Mesenchymal stem cell (in vitro differentiated cells and primary cell): ENCODE measurements at places on chromosomes 5 and 9.

DNA sequence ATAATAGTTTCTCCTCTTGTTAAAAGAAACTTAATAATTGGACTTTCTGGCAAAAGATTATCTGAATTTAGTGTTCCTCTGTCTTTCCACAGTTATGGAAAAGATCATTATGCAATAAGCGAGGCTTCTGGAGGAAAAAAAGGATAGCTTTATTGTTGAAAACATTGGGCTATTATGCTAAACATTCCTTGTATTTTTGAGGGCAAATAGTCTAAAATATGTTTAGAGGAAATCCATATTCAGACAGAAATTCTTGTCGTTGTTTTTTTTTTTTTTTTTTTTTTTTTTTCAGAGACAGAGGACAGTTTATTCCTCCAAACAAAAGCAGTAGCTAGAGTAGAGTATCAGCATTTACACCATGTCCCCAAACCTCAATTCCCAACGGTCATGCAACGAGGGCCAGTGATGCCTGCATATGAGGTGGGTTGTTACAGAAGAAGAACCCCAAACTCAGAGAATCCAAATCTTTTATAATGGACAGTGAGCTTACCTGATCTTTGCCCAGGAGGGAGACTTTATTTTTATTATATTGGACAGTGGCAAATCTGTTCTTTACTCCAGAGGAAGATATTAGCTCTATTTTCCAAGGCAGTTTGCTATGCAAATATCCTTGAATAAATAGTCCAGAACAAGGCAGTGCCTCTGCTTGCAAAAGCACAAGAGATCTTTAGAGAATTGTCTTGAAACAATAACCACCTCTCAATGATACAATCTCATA, 48.4 kb upstream of the CDK5RAP2 start:
- H3K36me3 ChIP-seq = peaks cover 6% of the 10 kb centered on the region
- no peak overlapping the region for H3K4me3 ChIP-seq
- no peaks in the 10 kb centered on the region for H3K27me3 ChIP-seq
- no peak for DNase-seq

- H3K36me3 ChIP-seq = no peaks in the 10 kb centered on the region
- H3K4me3 ChIP-seq = no peak overlapping the region
- H3K27ac ChIP-seq = no peak overlapping the region
Measured at GRCh38 chr5:159786901-159787691, 129.2 kb upstream of the ADRA1B start.

DNA sequence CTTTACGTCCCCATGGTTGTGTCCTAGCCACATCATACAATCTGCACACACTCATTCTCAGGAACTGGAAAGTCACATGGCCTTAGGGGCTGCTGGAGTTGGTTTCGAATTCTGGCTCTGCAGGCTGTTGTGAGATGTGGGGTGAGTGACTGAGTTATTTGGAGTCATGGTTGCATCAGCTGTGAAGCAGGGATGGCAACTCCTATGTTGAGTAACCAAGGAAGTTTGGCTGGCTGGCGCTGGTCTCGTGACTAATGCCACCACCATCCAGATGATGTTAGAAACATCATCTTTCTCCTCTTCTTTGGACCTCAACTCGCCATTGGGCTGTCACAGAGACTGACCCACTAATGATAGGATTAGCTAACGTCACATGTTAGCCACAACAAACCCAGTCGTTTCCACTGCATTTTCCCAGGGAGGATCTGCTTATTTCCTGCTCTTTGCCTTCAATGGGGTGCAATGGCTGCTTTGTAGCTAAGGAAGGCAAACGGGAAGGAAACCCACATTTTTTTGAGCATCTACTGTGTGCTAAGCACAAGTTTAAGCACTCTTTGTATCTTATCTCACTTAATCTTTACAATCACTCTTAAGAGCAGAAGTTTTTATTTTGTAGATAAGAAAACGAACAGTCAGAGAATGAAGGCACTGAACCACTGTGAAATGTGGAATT, 78.1 kb upstream of the UBTD2 start:
- H3K4me1 ChIP-seq = peaks cover 5% of the 10 kb centered on the region
- peaks cover 49% of the 10 kb centered on the region for H3K36me3 ChIP-seq
- H3K27ac ChIP-seq = no peak overlapping the region

- no peak overlapping the region for H3K4me3 ChIP-seq
- peaks cover 11% of the 10 kb centered on the region for H3K4me1 ChIP-seq
- H3K36me3 ChIP-seq = no peaks in the 10 kb centered on the region
- no peak overlapping the region for H3K27ac ChIP-seq
- H3K27me3 ChIP-seq = peaks cover 5% of the 10 kb centered on the region
Measured at GRCh38 chr9:135526730-135527571, 5.7 kb downstream of the LCN1 start.

DNA sequence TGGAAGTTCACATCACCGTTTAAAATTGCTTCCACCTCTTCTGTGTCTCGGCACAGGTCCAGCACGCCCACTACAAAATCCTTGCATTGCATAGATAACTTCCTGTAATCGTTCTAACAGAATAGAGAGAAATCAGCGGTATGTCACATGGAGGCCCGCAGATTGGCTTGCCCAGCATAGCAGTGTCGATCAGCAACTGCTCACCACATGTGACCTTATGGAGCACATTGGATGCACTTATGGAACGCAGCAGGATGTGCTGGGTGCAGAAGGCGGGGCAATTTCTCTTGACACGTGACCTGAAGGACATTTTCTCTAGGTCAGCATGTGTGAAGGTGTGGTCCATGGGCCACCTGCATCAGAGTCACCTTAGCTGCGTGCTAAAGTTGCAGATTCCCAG, 49.7 kb downstream of the TRPC7 start:
- DNase-seq = no peak
- peaks cover under 1% of the 10 kb centered on the region for H3K27me3 ChIP-seq
- no peak overlapping the region for H3K27ac ChIP-seq
- H3K4me3 ChIP-seq = no peak overlapping the region

- no peak overlapping the region for H3K4me3 ChIP-seq
- no peaks in the 10 kb centered on the region for H3K4me1 ChIP-seq
- H3K36me3 ChIP-seq = no peaks in the 10 kb centered on the region
- peak; percentile 65 for DNase-seq
Measured at GRCh38 chr5:93497096-93497495, 83.9 kb downstream of the NR2F1-AS1 start.

GRCh38 chr9:27248702-27249101, 48.2 kb downstream of the EQTN start:
- H3K36me3 ChIP-seq = no peaks in the 10 kb centered on the region
- H3K4me3 ChIP-seq = no peak overlapping the region
- no peaks in the 10 kb centered on the region for H3K4me1 ChIP-seq
- no peak overlapping the region for H3K27ac ChIP-seq
- no peak for DNase-seq

DNA sequence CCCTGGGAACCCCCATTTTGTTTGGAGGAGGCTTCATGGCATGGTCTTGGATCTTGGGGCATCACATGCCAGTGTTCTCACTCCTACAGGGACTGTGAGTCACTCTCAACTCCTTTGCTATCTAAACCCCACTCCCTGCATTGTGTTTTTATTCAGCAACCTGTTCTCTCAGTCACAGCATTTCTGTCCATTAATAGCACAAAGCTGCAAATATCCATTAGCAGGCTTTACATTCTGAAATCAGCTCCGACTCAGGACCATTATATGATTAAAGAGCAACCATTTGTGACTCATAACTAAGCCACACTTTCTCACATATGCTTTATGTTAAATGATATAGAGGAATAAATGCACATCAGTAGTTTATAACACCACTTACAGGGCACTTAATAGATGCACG, 462.1 kb upstream of the BRINP1 start:
- H3K27ac ChIP-seq = no peak overlapping the region
- H3K4me1 ChIP-seq = no peaks in the 10 kb centered on the region
- no peak for DNase-seq
- H3K36me3 ChIP-seq = no peaks in the 10 kb centered on the region

GRCh38 chr5:40681363-40682153, 1.8 kb downstream of the PTGER4 start:
- DNase-seq = peak; percentile 38
- H3K36me3 ChIP-seq = no peaks in the 10 kb centered on the region
- H3K4me1 ChIP-seq = peaks cover 12% of the 10 kb centered on the region
- H3K27ac ChIP-seq = no peak overlapping the region

DNA sequence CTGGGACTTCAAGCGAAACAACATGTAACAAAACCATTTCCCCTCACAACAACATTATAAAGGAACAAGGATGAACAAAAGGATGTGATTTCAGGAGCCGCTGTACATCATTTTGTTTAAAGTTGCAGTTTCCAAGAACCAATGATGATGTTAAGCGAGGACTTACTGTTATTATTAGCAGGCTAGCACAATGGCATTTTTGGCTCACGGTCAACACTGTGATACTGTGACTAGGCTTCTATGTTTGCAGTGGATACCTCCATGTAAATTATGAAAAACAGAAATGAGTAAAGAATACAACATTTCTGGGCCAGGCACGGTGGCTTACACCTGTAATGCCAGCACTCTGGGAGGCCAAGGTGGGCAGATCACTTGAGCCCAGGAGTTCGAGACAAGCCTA, 113.0 kb downstream of the AUH start:
- peaks cover 11% of the 10 kb centered on the region for H3K4me1 ChIP-seq
- no peak overlapping the region for H3K4me3 ChIP-seq
- DNase-seq = no peak
- H3K27ac ChIP-seq = no peak overlapping the region

GRCh38 chr9:93721417-93721965, 145.1 kb downstream of the PHF2 start:
- H3K27ac ChIP-seq = no peak overlapping the region
- DNase-seq = no peak

GRCh38 chr5:146359836-146360235, 21.2 kb downstream of the POU4F3 start:
- H3K36me3 ChIP-seq = no peaks in the 10 kb centered on the region
- H3K4me3 ChIP-seq = no peak overlapping the region
- H3K27ac ChIP-seq = no peak overlapping the region
- H3K4me1 ChIP-seq = no peaks in the 10 kb centered on the region
- no peak for DNase-seq
- peaks cover 3% of the 10 kb centered on the region for H3K27me3 ChIP-seq

GRCh38 chr5:151805414-151806223, 33.9 kb downstream of the G3BP1 start:
- no peak overlapping the region for H3K4me3 ChIP-seq
- no peak overlapping the region for H3K27ac ChIP-seq
- H3K4me1 ChIP-seq = peaks cover 6% of the 10 kb centered on the region
- peak; percentile 16 for DNase-seq
- no peaks in the 10 kb centered on the region for H3K27me3 ChIP-seq
- peaks cover 73% of the 10 kb centered on the region for H3K36me3 ChIP-seq

GRCh38 chr9:107249131-107249533, 33.9 kb upstream of the RAD23B start:
- peak; percentile 25 for DNase-seq
- H3K27me3 ChIP-seq = no peaks in the 10 kb centered on the region
- H3K4me3 ChIP-seq = no peak overlapping the region
- H3K27ac ChIP-seq = peak overlapping the region; percentile 65

GRCh38 chr5:176132471-176133288, 105.5 kb upstream of the SIMC1 start:
- peaks cover 36% of the 10 kb centered on the region for H3K27me3 ChIP-seq
- no peak overlapping the region for H3K27ac ChIP-seq
- peaks cover 2% of the 10 kb centered on the region for H3K4me1 ChIP-seq
- H3K4me3 ChIP-seq = no peak overlapping the region
- no peaks in the 10 kb centered on the region for H3K36me3 ChIP-seq

DNA sequence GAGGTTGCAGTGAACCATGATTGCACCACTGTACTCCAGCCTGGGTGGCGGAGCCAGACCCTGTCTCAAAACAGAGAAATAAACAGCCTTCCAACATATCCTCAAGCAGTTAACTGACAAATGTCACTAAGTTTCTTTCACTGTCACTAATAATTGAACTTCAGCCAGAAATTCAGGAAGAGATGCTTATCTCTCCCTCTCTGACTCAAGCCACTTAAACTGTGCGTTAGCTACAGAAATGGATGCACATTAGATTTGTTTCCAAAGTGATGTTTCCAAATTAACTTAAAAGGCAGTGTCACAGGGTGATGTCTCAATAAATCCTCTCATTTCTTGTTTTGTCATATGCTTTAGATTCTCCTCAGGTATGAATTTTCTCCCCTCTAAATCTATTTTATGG, 164.9 kb downstream of the KDM4C start:
- H3K36me3 ChIP-seq = no peaks in the 10 kb centered on the region
- H3K4me3 ChIP-seq = no peak overlapping the region
- no peaks in the 10 kb centered on the region for H3K4me1 ChIP-seq
- no peak for DNase-seq
- H3K27me3 ChIP-seq = no peaks in the 10 kb centered on the region

- no peaks in the 10 kb centered on the region for H3K4me1 ChIP-seq
- H3K27me3 ChIP-seq = peaks cover 10% of the 10 kb centered on the region
- no peak for DNase-seq
- H3K27ac ChIP-seq = no peak overlapping the region
- no peak overlapping the region for H3K4me3 ChIP-seq
- no peaks in the 10 kb centered on the region for H3K36me3 ChIP-seq
Measured at GRCh38 chr9:15103290-15103689, 193.1 kb upstream of the FREM1 start.

DNA sequence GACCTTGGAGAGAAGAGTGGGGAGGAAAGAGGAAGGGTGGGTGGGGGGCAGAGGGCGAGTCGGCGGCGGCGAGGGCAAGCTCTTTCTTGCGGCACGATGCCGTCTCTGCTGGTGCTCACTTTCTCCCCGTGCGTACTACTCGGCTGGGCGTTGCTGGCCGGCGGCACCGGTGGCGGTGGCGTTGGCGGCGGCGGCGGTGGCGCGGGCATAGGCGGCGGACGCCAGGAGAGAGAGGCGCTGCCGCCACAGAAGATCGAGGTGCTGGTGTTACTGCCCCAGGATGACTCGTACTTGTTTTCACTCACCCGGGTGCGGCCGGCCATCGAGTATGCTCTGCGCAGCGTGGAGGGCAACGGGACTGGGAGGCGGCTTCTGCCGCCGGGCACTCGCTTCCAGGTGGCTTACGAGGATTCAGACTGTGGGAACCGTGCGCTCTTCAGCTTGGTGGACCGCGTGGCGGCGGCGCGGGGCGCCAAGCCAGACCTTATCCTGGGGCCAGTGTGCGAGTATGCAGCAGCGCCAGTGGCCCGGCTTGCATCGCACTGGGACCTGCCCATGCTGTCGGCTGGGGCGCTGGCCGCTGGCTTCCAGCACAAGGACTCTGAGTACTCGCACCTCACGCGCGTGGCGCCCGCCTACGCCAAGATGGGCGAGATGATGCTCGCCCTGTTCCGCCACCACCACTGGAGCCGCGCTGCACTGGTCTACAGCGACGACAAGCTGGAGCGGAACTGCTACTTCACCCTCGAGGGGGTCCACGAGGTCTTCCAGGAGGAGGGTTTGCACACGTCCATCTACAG, 760 bp downstream of the NPR3 start:
- H3K4me3 ChIP-seq = peak overlapping the region; percentile 58
- peaks cover 41% of the 10 kb centered on the region for H3K4me1 ChIP-seq
- H3K27me3 ChIP-seq = peaks cover 34% of the 10 kb centered on the region
- DNase-seq = peak; percentile 43
- no peaks in the 10 kb centered on the region for H3K36me3 ChIP-seq
- no peak overlapping the region for H3K27ac ChIP-seq

DNA sequence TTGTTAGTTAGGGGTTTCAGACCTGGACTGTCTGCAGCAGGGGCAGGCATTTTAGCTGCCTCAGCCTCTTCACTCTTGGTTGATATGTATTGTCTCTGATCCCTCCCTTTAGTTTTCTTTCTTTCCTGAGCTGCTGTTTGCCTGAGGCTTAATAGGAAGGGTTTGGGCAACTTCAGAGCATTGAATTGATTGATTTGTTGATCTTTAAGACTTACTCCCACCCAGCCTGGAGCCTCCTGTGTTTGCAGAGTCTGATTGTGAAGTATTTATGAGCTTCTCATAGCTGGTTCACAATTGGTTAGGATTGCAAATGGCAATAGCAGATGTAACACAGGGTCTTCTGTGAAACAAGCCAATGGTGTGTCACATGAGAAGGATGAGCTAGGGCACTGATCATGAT, 671.8 kb upstream of the SEMA6A start:
- DNase-seq = no peak
- no peaks in the 10 kb centered on the region for H3K27me3 ChIP-seq
- no peak overlapping the region for H3K27ac ChIP-seq
- H3K4me3 ChIP-seq = no peak overlapping the region
- H3K36me3 ChIP-seq = no peaks in the 10 kb centered on the region
